ENCODE measurements at places on chromosomes 3 and 15.

DNA sequence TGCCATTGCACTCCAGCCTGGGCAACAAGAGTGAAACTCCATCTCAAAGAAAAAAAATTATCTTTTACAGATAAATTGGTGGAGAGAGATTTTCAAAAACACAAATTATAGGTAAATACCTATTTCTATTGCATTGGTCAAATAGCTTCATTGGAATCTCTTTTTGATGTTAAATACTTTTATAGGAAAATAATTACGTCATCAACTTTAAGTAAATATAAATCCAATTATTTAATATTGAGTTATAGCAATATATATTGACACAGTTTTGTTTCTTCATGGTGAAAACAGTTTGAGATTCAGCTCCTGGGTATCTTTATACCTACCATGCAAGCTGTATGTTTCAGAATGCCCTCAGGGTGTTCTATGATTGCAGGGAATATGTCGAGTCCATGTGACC, 172.1 kb downstream of the TP63 start:
- DNase-seq: no peak

GRCh38 chr3:4719046-4719501, 225.9 kb downstream of the ITPR1 start:
- no peak for DNase-seq

- no peak for DNase-seq
Measured at GRCh38 chr3:62387251-62387650, 13.9 kb upstream of the FEZF2 start.

DNA sequence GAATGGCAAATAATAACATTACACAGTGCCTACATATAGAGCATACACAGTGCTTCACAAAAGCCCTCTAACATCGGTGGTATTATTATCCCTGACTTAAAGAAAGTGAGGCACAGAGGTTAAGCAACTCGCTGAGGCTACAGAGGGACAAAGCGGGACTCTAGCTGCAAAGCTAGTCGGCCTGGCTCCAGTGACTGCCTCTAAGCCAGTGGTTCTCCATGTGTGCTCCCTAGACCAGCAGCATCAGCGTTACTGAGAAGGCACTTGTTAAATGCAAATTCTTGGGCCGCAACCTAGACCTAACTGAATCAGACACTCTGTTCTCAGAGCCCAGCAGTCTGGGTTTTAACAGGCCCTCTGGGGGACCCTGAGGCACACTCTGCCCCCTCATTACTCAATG, 33.1 kb upstream of the LIPC start:
- DNase-seq: no peak

DNA sequence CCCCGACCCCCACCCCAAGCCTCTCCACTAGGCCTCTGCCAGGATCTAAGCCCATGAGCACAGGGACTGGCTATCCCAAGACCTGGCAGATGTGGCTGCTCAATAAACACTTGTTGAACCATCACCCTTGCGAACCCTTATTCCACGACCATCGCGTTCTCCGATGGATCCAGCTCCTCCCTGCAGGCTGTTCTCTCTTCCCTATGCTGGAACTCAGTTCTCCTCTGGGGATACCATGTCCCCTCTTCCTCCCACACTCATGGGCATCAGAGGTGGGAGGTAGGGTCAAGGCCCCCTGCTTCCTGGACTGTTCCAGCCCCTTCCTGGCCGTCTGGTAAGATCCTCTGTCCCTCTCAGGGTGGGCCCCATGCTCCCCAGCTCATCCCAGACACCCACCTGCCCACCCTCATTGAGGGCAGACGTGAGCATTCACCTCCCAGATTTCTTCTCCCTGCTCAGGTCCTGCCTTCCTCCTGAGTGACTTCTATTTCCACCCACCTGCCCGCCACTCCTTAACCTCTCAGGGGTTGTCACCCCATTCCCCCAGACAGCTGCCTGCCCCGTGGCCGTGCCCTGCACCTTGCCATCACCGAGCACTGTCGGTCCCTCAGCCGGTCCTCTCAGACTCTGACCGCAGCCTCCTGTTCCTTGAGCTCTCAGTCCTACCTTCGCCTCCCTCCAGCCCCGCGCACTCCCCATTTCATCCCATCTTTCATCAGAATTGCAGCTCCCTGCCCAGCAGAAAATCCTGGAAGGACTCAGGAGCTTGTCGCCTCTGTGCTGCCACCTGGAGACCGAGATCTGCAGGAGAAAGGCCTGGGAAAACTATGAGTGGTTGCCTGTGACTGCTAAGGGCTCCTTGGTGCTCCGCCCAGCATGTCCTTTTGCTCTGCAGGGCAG, 42.0 kb downstream of the PML start:
- DNase-seq: no peak

DNA sequence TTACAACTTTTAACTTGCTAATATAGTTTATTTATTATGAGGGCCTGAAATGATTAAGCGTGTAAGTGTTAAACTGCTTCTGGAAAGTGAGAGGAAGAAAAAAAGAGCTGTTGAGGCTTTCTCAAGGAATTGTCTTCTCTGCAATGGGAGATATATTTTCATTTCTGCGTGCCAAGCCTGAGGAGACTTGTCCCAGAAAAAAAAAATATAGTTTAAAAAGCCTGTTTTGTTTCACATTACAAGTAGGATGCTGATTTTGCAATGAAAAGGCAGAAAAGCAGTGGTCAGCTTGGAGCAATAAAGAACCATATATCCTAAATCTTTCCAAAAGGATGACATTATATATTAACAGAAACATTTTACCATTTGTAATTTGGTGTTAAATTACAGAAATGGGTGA, 115.5 kb downstream of the GMNC start:
- DNase-seq: no peak

DNA sequence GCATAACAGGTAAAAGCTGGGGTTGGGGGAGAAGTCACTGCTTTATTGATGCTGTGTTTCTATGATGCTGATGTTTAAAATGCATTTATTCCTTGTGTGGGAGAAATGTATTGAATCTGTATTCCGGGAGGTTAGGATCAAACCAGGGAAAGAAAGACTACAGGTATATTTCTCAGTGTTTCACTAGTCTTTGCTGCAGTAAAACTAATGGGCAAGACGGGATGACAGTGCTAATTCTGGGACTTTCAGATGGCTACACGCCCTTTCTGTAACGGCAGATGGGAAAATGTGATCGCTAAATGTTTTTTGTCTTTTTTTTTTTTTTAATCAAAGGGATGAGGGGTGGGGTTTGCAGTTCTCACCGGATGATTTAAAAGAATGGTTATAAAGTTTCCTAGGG, 393 bp downstream of the CNTN6 start:
- no peak for DNase-seq

GRCh38 chr3:84904816-84905555, 53.8 kb upstream of the CADM2 start:
- no peak for DNase-seq
